ENCODE measurements at places on chromosomes 6 and 20.

DNA sequence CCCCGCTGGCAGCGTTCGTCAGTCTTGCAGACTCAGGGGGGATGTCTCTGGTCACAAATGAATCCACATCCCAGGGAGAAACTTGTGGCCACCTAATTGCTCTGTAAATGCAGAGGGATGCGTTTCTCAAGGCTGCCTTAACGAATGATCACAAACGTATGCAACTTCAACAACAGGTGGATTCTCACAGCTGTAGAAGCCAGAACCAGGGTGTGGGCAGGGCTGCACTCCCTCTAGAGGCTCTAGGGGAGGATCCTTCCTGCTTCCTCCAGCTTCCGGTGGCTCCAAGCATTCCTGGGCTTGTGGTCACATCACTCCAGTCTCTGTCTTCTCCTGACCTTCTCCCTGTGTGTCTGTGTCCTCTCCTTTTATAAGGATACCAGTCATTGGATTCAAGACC, 3.3 kb upstream of the TAF4 start:
- DNase-seq: no peak

DNA sequence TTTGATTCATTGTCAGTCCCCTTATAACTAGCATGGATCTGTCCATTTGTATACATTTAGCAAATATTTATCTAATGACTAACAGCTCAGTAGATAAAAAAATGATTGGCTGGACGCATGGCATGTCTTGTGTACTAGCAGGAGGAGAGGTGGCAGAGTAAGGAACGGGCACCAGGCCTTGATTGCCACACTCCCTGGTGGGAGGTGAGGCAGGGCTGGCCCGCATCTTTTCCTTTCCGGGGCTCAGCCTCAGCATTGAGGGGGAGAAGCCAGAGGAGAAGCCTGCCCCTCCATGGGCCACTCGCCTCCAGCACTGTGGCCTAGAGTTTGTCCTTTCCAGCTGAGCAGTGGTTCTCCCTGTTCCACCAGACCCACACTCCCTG, 84.9 kb upstream of the TMEM181 start:
- DNase-seq: no peak

- no peak for DNase-seq
These were observed 28.6 kb downstream of the RIMS4 start for GRCh38 chr20:44781791-44782190.

GRCh38 chr6:143026696-143027449, 33.8 kb upstream of the AIG1 start:
- DNase-seq: no peak

GRCh38 chr20:13545790-13546189, 92.9 kb downstream of the TASP1 start:
- no peak for DNase-seq

GRCh38 chr6:170040115-170040500, 250.8 kb downstream of the DLL1 start:
- no peak for DNase-seq

GRCh38 chr20:33871362-33871761, 60.2 kb downstream of the CHMP4B start:
- DNase-seq: no peak

All from T1000 (cell line).